Vagina (tissue), 2 donors: ENCODE measurements at places on chromosomes 2 and 18.

GRCh38 chr2:95348609-95349567, 51.7 kb downstream of the KCNIP3 start:
- peak; percentile 85 for DNase-seq
- H3K4me1 ChIP-seq, result peaks cover 31% of the 10 kb centered on the region
- no peak overlapping the region for H3K4me3 ChIP-seq
- H3K27ac ChIP-seq, result no peak overlapping the region
- H3K27me3 ChIP-seq, result no peaks in the 10 kb centered on the region

DNA sequence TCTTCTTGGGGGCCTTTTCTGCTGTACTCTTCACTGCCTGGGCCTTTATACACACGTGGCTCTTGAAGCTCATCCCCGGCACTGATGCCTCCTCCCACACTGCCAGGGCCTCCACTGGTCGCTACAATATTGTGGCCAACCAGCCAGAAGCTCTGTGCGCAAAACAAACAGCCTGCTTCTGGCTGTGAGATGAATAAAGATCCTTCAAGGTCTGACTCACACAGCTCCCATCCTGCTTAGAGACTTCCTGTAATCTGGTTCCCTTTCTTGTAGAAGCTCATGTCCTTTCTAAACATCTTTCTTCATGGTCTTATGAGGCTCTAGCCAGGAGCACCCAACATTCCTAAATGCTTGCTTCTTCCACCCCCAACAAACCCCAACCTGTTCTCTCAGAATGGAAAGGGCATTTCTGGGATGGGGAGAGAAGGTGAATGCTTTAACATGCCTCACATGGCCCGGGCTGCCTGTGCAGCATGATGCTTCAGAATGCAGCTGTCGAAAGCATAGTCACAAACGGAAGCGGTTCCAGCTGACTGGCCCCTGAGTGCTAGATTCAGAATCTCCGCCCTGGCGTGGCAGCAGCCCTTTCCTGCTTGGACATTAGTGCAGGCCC, 24.6 kb downstream of the NRP2 start:
- DNase-seq, result no peak
- H3K27me3 ChIP-seq, result no peaks in the 10 kb centered on the region
- peaks cover 60% of the 10 kb centered on the region for H3K4me1 ChIP-seq
- H3K27ac ChIP-seq, result peak overlapping the region; percentile 69
- H3K36me3 ChIP-seq, result no peaks in the 10 kb centered on the region

DNA sequence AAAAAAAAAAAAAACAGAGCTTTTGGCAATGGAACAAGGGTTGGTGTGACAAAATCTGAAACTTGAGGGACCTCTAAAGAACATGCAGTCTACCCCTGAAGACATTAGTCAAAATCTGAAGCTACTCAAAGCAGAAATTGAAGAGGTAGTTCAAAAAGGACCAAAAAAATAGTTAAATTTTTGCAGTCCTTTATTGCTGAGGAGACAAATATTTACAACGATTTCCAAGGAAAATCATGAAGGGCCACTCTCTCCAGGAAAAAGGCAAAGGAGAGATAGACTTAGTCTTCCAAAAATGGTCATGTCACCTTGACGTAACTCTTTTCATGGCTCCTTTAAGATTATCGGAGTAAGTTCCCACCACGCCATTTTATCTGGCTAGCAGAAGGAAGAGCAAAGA, 452.0 kb downstream of the XIRP2 start:
- H3K4me3 ChIP-seq, result no peak overlapping the region
- no peaks in the 10 kb centered on the region for H3K4me1 ChIP-seq
- DNase-seq, result no peak
- H3K36me3 ChIP-seq, result no peaks in the 10 kb centered on the region

- H3K4me3 ChIP-seq, result no peak overlapping the region
- no peak for DNase-seq
- peaks cover 4% of the 10 kb centered on the region for H3K4me1 ChIP-seq
- H3K27me3 ChIP-seq, result no peaks in the 10 kb centered on the region
Measured at GRCh38 chr2:223122781-223123180, 70.8 kb downstream of the KCNE4 start.

GRCh38 chr18:8003878-8004675, 437.0 kb downstream of the PTPRM start:
- no peaks in the 10 kb centered on the region for H3K36me3 ChIP-seq
- no peaks in the 10 kb centered on the region for H3K4me1 ChIP-seq
- no peak overlapping the region for H3K27ac ChIP-seq
- no peaks in the 10 kb centered on the region for H3K27me3 ChIP-seq

GRCh38 chr2:150350500-150350899, 137.0 kb downstream of the RND3 start:
- no peak overlapping the region for H3K4me3 ChIP-seq
- no peak overlapping the region for H3K27ac ChIP-seq

DNA sequence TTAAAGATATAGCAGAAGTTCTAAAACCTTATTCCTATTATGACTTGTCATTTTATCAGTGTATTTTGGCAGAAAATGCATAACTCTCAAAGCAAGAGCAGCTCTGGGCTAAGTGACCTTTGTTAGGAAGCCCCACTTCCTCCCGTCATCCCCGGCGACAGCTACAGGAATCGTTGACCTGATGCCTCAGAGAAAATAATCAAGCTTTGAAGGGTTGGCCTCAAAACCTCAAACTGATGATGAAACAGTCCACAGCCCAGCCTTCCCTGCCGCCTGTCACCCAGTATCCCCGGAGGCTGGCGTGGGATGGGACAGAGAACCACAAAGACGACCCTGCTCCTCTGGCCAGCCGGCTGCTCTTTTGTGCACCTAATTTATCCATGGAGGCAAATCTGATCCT, 65.3 kb downstream of the KCNF1 start:
- H3K36me3 ChIP-seq, result no peaks in the 10 kb centered on the region
- DNase-seq, result no peak

- DNase-seq, result no peak
- peaks cover 15% of the 10 kb centered on the region for H3K4me1 ChIP-seq
- no peak overlapping the region for H3K4me3 ChIP-seq
- H3K27me3 ChIP-seq, result no peaks in the 10 kb centered on the region
Measured at GRCh38 chr18:10153924-10154752, 240.3 kb downstream of the VAPA start.

- H3K36me3 ChIP-seq, result no peaks in the 10 kb centered on the region
- H3K27me3 ChIP-seq, result no peaks in the 10 kb centered on the region
- H3K4me1 ChIP-seq, result peaks cover 12% of the 10 kb centered on the region
Measured at GRCh38 chr18:2510416-2510815, 60.9 kb downstream of the METTL4 start.

- no peaks in the 10 kb centered on the region for H3K36me3 ChIP-seq
- H3K4me1 ChIP-seq, result no peaks in the 10 kb centered on the region
- H3K27me3 ChIP-seq, result no peaks in the 10 kb centered on the region
- no peak overlapping the region for H3K4me3 ChIP-seq
- no peak overlapping the region for H3K27ac ChIP-seq
Measured at GRCh38 chr2:190986221-190986953, 27.6 kb downstream of the STAT1 start.

GRCh38 chr18:59605633-59606192, 91.5 kb downstream of the CCBE1 start:
- H3K4me1 ChIP-seq, result peaks cover 29% of the 10 kb centered on the region
- no peak for DNase-seq
- H3K27me3 ChIP-seq, result no peaks in the 10 kb centered on the region
- H3K4me3 ChIP-seq, result no peak overlapping the region
- no peaks in the 10 kb centered on the region for H3K36me3 ChIP-seq
- peak overlapping the region; percentile 36 for H3K27ac ChIP-seq

DNA sequence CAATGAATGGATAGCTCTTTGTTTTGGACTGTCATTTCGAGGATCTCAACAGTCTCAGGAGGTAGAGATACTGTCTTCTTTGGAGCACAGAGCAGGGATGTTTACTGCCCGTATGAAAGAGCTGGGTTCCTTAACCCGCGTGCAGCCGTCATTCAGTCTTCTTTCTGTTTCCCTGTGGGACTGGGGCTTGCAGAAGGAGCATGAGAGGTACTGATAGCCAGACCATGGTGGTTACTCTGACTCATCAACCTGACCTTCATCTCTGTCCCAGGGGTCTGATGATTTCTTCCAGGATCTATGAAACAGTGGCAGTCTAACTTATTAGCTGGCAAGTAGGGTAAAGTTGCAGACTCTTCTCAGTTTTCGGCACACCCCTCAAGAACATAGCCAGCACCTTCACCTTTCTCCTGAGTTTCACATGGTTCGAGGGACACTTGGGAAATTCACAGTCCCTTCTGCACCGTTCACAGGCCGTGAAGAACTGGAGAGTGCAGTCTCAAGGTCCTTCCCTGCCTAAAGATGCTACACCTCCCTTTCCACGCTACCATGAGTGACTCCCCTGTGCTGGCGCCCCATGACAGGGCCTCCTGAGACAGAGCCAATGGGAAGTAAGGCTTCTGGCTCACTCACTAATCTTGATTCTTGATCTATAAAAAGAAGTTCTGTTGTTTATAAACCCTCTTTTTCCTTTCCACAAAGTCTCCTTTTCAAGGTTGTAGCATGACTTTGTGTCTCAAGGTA, 226.2 kb downstream of the MC4R start:
- no peak overlapping the region for H3K27ac ChIP-seq
- no peak for DNase-seq
- H3K4me1 ChIP-seq, result no peaks in the 10 kb centered on the region

- DNase-seq, result no peak
- H3K27ac ChIP-seq, result no peak overlapping the region
- no peaks in the 10 kb centered on the region for H3K27me3 ChIP-seq
Measured at GRCh38 chr2:217512259-217512658, 490.5 kb downstream of the TNS1 start.

DNA sequence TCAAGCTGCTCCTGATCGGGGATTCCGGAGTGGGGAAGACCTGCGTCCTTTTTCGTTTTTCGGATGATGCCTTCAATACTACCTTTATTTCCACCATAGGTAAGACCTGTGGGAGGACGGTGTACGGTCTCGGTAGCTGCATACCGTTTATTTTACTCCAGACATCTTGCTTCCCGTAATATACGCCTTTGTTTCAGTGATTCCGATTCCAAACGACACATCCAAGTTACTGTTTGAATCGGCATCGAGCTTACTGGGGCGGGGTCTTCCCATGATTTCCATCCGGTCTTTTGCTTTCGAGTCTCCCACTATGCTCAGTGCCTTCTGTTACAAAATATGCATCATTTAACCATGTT, 731 bp downstream of the RAB10 start:
- no peaks in the 10 kb centered on the region for H3K27me3 ChIP-seq
- H3K4me1 ChIP-seq, result peaks cover 51% of the 10 kb centered on the region
- peak overlapping the region; percentile 95 for H3K27ac ChIP-seq

- H3K27me3 ChIP-seq, result no peaks in the 10 kb centered on the region
- no peaks in the 10 kb centered on the region for H3K4me1 ChIP-seq
- no peak overlapping the region for H3K4me3 ChIP-seq
- no peak overlapping the region for H3K27ac ChIP-seq
- DNase-seq, result no peak
Measured at GRCh38 chr2:215548714-215549113, 112.8 kb upstream of the FN1 start.

DNA sequence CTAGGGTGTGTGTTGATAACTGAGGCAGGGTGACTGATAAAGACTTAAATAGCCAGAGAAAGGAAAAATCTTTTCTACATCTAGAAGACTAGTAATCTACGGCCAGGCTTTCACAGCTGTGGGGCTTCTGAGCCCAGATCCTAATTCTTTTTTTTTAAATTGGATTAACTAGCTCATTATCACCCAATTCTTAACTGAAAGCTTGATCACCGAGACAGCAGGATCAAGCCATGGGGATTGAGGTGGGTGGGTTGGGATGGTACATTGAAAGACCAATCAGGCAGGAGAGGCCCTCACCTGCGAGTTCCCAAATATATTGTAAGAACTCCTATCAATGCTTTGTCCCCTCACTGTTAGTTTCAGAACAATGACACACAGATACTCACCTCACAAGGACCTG, 20.0 kb upstream of the NFE2L2 start:
- H3K4me3 ChIP-seq, result no peak overlapping the region
- no peak overlapping the region for H3K27ac ChIP-seq
- peaks cover 11% of the 10 kb centered on the region for H3K4me1 ChIP-seq
- H3K27me3 ChIP-seq, result no peaks in the 10 kb centered on the region
- DNase-seq, result no peak

- peaks cover 49% of the 10 kb centered on the region for H3K4me1 ChIP-seq
- no peaks in the 10 kb centered on the region for H3K27me3 ChIP-seq
- no peaks in the 10 kb centered on the region for H3K36me3 ChIP-seq
- peak overlapping the region; percentile 24 for H3K4me3 ChIP-seq
- peak overlapping the region; percentile 99 for H3K27ac ChIP-seq
Measured at GRCh38 chr2:144510294-144510991, 9.5 kb downstream of the ZEB2 start.

DNA sequence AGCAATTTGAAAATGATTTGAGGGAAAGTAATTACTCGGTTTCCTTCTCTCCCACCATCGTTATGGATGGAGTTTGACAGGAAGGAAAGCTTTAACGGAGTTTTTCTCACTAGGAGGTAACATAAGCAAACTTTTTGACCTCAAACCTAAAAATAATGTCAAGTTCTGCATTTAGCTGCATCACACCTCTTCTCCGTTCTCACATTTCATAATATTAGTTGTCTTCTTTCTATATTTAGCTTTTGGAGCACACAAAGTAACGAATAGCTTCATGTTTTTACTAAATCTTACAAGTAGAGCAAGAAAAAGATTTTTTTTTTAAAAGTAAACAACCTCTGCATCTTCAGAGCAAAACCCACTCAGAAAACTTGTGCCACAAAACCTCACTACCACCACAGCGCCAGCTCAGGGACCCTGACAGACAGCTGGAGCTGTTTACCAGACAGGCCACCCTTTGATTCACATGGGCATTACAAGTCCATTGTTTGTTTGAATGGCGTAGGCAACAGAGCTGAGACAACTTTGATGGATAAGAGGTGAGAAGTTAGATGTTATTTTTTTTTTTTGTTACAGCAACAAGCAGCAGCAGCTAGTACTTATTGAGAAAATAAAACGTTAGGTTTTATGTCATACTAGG, 21.9 kb upstream of the ICOS start:
- no peak overlapping the region for H3K4me3 ChIP-seq
- DNase-seq, result no peak
- no peaks in the 10 kb centered on the region for H3K36me3 ChIP-seq
- H3K4me1 ChIP-seq, result peaks cover 11% of the 10 kb centered on the region
- no peak overlapping the region for H3K27ac ChIP-seq
